ENCODE measurements at places on chromosomes 16 and 17. TPM values are rescaled to one million over a fixed set of nuclear protein-coding genes. Genes with fewer than 3 reads are reported as not detected.

DNA sequence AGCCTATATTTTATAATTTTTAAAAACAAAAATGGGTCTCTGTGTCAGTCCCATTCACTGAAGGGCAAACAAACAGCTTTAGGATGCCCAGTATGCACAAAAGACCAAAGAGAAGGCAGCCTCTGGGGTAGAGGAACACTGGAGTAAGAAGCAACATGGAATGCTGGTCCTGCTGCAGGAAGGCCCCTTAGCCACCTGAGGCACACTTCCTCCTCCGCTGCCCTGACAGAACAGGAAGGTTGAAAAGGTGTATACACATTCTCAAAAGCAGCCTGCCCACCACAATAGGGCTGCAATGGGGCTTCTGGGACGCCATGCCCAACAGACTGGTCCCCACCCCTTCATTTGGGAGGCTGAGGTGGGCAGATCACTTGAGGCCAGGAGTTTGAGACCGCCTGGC, 19.5 kb downstream of the TOM1L2 start:
- peaks cover 16% of the 10 kb centered on the region for H3K4me1 ChIP-seq
- DNase-seq = no peak
- peaks cover 17% of the 10 kb centered on the region for H3K36me3 ChIP-seq
- no peaks in the 10 kb centered on the region for H3K27me3 ChIP-seq
- H3K27ac ChIP-seq = no peak overlapping the region

- H3K4me1 ChIP-seq = no peaks in the 10 kb centered on the region
- peaks cover 3% of the 10 kb centered on the region for H3K36me3 ChIP-seq
- H3K27me3 ChIP-seq = peaks cover 8% of the 10 kb centered on the region
- H3K27ac ChIP-seq = no peak overlapping the region
These were observed 73.2 kb upstream of the CIBAR2 start for GRCh38 chr16:85185303-85186100.

Gene SAMD14
- total RNA-seq = 0.50 TPM

Gene METTL16
- 27.0 TPM for total RNA-seq

DNA sequence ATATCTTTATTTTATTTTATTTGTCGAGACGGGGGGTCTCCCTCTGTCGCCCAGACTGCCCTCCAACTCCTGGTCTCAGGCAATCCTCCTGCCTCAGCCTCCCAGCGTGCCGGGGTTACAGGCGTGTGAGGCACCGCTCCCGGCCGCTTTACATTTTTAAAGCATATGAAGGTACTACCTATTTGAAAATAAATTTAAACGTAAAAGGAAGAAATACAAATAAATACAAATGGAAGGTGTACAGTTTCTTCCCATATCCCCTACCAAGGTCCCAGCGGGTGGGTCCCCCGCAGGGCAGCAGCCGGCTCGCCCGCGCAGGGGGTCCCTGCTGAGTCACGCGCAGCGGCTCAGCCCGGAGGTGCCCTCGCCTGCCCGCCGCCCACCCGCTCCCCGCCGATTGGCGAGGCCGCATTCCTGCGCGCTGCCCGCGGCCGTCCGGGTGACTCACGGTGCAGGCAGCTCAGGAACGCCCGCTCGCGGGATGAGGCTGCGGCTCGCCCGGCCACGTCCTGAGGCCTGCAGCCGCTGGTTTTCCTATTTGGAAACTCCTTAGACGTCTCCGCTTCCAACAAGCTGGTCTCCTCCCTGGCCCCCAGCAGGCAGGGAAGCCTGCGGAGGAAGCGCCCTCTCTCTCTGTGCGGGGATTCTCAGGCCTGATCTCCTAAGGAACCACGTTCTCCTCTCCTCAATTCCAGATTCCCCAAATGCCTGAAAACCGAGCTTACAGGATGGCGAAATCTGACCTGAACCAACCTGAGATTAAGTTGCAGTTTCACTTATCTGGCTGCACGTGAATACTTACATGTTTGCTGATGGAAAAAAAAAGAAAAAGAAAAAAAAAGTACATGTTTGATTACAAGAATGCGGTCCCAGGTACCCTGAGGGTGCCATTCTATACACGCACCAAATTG, 54.8 kb upstream of the MAP3K14 start:
- peaks cover 14% of the 10 kb centered on the region for H3K27me3 ChIP-seq
- H3K27ac ChIP-seq = peak overlapping the region; percentile 28
- DNase-seq = no peak
- H3K4me1 ChIP-seq = peaks cover 13% of the 10 kb centered on the region
- H3K36me3 ChIP-seq = no peaks in the 10 kb centered on the region
- peak overlapping the region; percentile 22 for H3K4me3 ChIP-seq

DNA sequence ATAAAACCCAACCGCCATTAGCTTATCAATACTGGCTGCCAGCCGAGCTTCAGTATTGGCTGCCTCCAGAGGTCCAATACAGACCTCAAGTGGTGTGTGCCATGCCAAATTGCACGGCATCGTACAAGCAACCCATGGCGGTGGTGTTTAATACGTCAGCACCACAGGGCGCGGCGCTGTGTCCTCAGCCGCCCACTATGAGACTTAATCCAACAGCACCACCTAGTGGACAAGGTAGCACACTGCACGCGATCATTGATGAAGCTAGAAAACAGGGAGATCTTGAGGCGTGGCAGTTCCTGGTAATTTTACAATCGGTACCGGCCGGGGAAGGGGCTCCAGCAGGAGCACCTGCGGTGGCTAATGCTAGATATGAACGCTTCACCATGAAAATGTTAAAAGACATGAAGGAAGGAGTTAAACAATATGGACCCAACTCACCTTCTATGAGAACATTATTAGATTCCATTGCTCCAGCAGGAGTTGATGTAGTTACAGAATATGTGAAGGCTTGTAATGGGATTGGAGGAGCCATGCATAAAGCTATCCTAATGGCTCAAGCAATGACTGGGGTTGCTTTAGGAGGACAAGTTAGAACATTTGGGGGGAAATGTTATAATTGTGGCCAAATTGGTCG, 15.4 kb downstream of the FLYWCH1 start:
- peak overlapping the region; percentile 2 for H3K27ac ChIP-seq
- DNase-seq = peak; percentile 93
- peaks cover 4% of the 10 kb centered on the region for H3K36me3 ChIP-seq
- H3K27me3 ChIP-seq = no peaks in the 10 kb centered on the region
- H3K4me3 ChIP-seq = no peak overlapping the region
- peaks cover 14% of the 10 kb centered on the region for H3K4me1 ChIP-seq

GRCh38 chr17:74133740-74134139, 69.7 kb upstream of the RPL38 start:
- peaks cover 11% of the 10 kb centered on the region for H3K27me3 ChIP-seq
- H3K27ac ChIP-seq = no peak overlapping the region
- no peak overlapping the region for H3K4me3 ChIP-seq

Gene ENO3
- 26.6 TPM for total RNA-seq

Gene IKZF3
- 31.9 TPM for total RNA-seq

- H3K4me1 ChIP-seq = no peaks in the 10 kb centered on the region
- no peaks in the 10 kb centered on the region for H3K36me3 ChIP-seq
- H3K4me3 ChIP-seq = no peak overlapping the region
- H3K27me3 ChIP-seq = peaks cover 6% of the 10 kb centered on the region
- DNase-seq = no peak
These were observed 9.3 kb downstream of the ODAD4 start for GRCh38 chr17:41939693-41940090.

Data from activated CD8-positive, alpha-beta T cell treated with anti-CD3 and anti-CD28 coated beads, Interleukin-2, amount 10 ng/mL, durations not matched to agents 7 days and 5 days (primary cell).